Sigmoid colon (tissue), 7 donors: ENCODE measurements at places on chromosomes 1 and 21.
A peak's percentile ranks its signal among the peaks of the same experiment; 100 is the strongest.

- peaks cover 62% of the 10 kb centered on the region for H3K4me1 ChIP-seq
- peak overlapping the region; percentile 61 for H3K4me3 ChIP-seq
- no peak for DNase-seq
- no peaks in the 10 kb centered on the region for H3K27me3 ChIP-seq
- peak overlapping the region; percentile 91 for H3K27ac ChIP-seq
- peaks cover 3% of the 10 kb centered on the region for H3K36me3 ChIP-seq
Observed at GRCh38 chr21:43728154-43728466, 9.2 kb downstream of the PDXK start.

- no peak overlapping the region for H3K4me3 ChIP-seq
- DNase-seq: peak; percentile 46
- no peak overlapping the region for H3K27ac ChIP-seq
- H3K36me3 ChIP-seq: no peaks in the 10 kb centered on the region
Observed at GRCh38 chr1:202241376-202242079, 47.9 kb downstream of the LGR6 start.

- no peaks in the 10 kb centered on the region for H3K27me3 ChIP-seq
- H3K4me3 ChIP-seq: no peak overlapping the region
- H3K36me3 ChIP-seq: peaks cover 64% of the 10 kb centered on the region
- no peak for DNase-seq
Observed at GRCh38 chr1:40078512-40079333, 18.3 kb downstream of the PPT1 start.

- peak within 1 kb of the TSS; percentile 58 for H3K27ac ChIP-seq
- H3K4me1 ChIP-seq: peaks cover 17% of the 10 kb centered on the region
- DNase-seq: peak; percentile 91
- H3K4me3 ChIP-seq: peak within 1 kb of the TSS; percentile 47
- no peaks in the 10 kb centered on the region for H3K36me3 ChIP-seq
- H3K27me3 ChIP-seq: peaks cover 18% of the 10 kb centered on the region
Observed at GRCh38 chr1:71047635-71048607, at the start of gene PTGER3. Gene PTGER3 (minus strand): TSS chr1:71047816. CDS start chr1:71047577, 239 bp downstream.

- H3K4me3 ChIP-seq: peak overlapping the region; percentile 48
- H3K4me1 ChIP-seq: peaks cover 21% of the 10 kb centered on the region
- H3K27me3 ChIP-seq: no peaks in the 10 kb centered on the region
- peak; percentile 65 for DNase-seq
Observed at GRCh38 chr1:910311-910880, 13.3 kb upstream of the SAMD11 start.

DNA sequence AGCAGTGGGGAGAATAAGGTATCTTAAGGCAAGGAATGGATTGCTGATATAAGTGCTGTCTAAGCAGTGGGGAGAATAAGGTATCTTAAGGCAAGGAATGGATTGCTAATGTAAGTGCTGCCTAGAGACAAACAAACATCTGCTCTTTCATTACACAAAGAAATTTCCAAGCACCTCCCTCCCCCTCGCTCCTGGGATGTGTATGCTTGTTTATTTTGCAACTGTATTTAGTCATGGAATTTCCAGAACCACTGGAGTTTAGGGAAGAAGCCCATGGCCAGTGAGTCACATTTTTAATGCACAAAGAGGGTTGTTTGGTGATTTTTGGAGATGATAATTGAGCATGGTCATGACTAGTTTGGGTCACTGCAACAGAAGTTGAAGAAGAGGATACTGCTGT lies 21.5 kb downstream of the PDPN start:
- no peaks in the 10 kb centered on the region for H3K4me1 ChIP-seq
- H3K4me3 ChIP-seq: no peak overlapping the region
- no peaks in the 10 kb centered on the region for H3K36me3 ChIP-seq
- H3K27ac ChIP-seq: peak overlapping the region; percentile 27

- no peaks in the 10 kb centered on the region for H3K27me3 ChIP-seq
- no peaks in the 10 kb centered on the region for H3K36me3 ChIP-seq
- no peak overlapping the region for H3K4me3 ChIP-seq
- H3K27ac ChIP-seq: no peak overlapping the region
Observed at GRCh38 chr1:59079434-59080140, 217.3 kb upstream of the FGGY start.

DNA sequence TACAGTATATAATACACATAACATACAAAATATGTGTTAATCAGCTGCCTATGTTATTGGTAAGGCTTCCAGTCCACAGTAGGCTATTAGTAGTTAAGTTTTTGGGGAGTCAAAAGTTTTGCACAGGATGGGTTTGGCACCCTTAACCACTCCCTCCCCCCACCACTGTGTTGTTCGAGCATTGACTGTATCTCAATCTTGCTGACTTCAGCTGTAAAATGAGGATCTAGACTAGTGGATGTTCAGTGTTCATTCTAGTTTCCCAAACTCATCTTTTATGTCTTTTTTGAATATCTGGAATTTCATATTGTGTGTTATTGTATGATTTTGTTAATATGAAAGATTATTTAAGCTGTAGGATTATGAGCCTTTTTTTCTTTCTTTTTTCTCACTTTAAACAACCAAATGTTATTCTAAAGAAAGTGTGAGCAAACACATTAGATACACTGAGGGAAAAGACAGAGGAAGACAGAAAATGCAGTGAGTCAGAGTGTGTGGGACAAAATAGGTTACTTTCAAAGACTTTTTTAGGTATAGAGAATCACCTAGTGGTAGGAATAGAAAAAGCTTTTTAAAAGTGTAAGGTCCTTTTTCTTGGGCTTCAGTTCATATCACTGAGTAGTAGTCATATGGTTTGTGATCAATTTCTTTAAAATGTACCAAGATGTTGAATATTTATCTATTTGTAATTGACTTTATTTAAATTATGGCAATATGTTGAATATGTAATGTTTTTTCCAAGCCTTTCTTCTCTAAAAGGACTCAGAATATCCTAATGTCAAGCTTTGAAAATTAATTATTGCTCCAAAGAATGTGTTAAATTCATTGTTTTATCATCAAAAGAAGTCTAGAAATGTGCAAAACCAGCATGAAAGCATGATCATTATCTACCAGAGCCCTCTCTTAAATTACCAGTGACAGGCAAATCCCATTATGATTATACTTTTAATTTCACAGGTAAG lies 17.9 kb upstream of the CENPF start:
- H3K36me3 ChIP-seq: no peaks in the 10 kb centered on the region
- H3K4me1 ChIP-seq: peaks cover 30% of the 10 kb centered on the region
- no peak overlapping the region for H3K4me3 ChIP-seq
- no peak overlapping the region for H3K27ac ChIP-seq

DNA sequence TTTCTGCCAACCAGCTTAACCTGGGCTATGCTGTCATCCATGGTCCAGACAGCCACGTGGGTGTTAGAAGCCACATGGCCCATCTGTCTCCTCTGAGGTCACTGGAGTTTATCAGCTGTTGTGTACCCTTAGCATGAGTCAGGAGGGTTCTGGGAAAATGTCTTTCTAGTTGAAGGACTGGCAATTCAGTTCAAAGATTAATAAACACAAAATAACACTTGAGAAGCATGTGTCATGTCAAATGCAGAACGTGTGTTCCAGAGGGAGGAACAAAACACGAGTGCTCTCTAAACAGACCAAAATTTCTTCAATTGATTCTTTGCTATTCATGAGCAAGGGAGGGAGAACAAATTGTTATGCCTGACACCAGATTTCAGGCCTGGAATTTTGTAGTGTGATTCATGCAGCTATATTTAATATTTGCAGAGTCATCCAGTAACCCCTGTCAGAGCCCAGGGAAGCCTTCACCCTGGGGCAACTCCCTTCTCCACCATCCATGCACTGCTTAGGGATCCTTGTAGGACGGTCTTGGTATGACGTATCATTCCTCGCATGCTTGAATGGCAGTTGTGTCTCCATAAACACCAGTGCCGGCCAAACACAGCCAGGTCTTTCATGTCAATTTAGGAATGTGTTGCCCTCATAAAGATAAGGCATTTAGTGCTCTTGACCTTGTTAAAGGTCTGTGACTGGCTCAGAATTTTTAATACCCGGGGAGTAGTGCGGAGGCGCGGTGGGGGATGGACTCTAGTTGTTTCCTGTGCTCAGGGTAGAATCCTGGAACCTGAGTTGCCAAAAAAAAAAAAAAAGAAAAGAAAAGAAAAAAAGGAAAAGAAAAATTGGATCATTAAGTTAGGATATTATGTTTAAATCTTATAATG lies 27.7 kb upstream of the DYRK1A start:
- no peaks in the 10 kb centered on the region for H3K36me3 ChIP-seq
- peak overlapping the region; percentile 52 for H3K27ac ChIP-seq
- DNase-seq: peak; percentile 71
- peaks cover 13% of the 10 kb centered on the region for H3K4me1 ChIP-seq
